CD8-positive, alpha-beta memory T cell (primary cell): ENCODE measurements at places on chromosomes 16 and 17.
A peak's percentile ranks its signal among the peaks of the same experiment; 100 is the strongest.

GRCh38 chr16:9090101-9090959 lies 1.1 kb upstream of the HAPSTR1 start:
- peak; percentile 26 for DNase-seq

DNA sequence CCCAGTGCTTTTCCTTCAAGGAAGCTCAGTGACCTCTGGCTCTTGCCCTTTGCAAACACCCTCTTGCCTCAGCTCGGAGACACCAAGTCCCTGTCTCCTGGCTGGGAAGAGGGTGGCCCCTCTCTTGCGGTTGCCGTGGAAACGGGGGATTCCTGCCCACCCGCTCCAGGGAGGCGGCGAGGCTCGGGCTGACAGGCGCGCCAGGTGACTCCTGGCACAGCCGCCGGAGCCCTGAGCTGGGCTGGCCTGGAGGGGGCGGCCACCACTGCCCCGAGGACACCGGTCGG lies 71.4 kb downstream of the ABR start:
- DNase-seq: peak; percentile 12

DNA sequence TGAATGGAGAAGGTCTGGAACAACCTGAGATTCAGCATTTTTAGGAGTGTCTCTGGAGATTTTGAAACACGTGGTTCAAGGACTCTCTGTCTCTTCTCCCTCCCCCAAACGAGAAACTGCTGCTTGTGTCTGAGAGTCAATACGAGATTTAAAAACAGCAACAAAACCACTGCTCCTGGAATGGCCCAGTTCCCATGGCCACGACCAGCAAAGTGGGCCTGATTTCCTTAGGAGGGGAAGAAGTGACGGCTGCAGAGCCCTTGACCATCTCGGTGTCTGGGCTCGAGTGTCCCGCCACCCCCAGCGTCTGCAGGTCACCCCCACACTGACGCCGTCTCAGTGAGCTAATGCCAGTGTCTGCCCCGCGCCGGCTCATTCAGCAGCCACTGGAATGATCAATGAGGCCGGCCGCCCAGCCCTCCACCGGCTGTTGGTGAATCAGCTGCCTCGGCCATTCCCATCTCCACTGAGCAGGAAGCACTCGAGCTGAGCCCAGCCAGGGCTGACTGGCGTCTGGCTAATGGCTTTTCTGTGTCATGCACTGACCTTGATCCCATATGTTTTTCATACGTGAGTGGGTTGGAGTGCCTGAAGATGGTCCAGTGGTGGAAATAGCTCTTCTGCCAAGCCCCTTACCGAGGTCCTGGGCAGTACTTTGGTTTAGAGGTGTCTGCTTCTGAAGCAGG lies 151.8 kb downstream of the PITPNC1 start:
- DNase-seq: no peak

DNA sequence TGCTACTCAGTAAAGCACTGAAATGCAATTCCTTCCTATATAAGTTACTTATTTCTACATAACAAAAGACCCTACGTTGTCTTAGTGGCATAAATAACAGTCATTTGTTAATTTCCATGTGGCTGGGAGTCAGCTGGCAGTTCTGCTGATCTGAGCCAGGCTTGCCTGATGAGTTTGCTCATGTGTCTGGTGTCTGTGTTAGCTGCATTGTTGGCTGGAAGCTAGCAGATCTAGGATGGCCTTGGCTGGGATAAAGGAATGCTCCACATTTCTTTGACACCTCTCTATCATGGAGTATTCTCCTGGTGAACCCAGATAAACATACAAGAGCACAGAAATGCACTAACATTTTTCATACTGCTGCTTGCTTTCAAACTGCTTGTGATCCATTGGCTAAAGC lies 264.4 kb upstream of the MON1B start:
- DNase-seq: no peak

GRCh38 chr17:8985054-8985701 lies 19.7 kb upstream of the PIK3R5 start:
- no peak for DNase-seq

DNA sequence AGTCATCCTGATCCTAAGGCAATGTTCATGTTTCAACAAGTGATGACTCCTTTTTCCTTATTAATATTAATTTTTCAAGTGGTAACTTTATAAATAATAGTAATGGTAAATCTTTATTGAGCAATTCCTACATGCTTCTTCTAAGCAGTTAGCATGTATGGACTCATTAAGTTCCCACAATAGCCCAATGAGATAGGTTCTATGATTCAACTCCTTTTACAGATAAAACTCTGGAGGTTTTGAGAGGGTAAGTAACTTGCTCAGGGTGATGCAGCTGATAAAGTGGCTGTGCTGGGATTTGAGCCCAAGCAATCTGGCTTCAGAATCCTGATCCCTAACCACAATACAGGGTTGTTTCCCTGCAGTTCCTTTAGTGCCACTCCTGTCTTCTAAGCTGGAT lies 25.3 kb downstream of the SLC47A1 start:
- DNase-seq: no peak

GRCh38 chr17:38727736-38728135 lies 2.4 kb upstream of the CISD3 start:
- DNase-seq: peak; percentile 73

GRCh38 chr17:72872396-72872795 lies 220.1 kb downstream of the SLC39A11 start:
- no peak for DNase-seq

DNA sequence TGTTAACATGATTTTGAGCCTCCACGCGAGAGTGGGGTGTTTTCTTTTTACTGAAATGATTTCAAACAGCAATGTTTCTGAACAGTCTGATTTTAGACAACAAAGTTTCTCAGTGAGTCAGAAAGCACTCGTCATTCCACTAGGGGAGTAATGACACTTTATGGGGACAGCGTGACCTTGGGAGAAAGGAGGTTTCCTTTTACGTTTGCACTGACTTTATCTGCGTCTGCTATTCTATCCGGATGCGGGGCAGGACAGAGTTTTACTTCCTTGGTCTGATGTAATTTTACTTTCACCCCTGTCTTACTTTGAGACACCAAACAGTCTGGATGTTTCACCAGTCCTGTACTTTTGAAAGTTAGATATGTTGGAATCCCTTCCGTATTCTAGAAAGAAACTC lies 20.7 kb downstream of the SLC47A1 start:
- DNase-seq: no peak

DNA sequence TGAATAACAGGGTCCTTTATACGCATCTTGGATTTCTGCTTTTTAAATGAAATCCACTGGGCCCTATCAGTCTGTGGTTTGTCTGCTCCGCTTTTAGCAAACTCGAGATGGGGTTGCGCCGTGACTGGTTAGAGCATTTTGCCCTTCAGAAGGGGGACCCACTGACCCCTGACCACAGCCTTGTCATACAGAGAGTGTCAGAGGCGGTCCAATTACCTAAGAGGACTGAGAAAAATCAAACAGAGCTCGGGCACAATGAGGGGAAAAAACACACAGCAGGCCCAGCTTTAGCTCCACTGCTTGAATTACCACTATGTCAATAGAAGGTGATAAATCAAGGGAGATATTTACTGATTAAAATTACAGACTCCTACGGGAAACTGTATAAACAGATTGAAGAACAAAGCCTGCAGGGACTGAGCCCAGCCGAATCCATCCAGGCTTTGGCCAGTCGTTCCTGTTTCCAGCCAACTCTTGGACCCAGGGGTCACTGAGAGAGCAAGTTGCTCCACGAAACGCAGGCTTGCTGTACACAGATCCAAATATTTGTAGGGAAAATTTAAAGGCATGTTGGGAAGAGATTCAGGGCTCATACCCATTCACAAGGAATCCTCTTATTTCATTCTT lies 131.9 kb upstream of the ZFHX3 start:
- no peak for DNase-seq

DNA sequence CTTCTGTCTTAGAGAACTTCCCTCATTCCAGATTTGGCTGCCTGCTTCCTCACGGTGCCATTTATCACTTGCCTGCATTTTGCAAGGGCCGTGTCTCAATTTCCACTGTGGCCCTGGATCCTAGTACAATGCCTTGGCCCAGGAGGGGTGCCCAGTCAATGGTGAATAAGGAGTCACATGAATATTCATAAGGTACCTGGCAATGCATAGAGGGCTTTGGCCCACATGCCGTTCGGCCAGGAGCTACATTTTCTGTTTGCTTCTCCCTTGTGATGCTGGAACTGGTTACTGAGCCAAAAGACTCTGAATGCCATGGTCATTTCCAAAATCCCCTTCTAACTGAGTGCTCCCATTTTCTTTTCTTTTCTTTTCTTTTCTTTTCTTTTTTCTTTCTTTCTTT lies 4.8 kb upstream of the PIRT start:
- no peak for DNase-seq
